B cell (primary cell): ENCODE measurements at places on chromosomes 1 and 21.

GRCh38 chr1:31482482-31483011 lies 69.5 kb downstream of the SERINC2 start:
- no peak for DNase-seq
- peak overlapping the region; percentile 40 for H3K27ac ChIP-seq
- no peaks in the 10 kb centered on the region for H3K27me3 ChIP-seq
- peaks cover 14% of the 10 kb centered on the region for H3K4me1 ChIP-seq
- H3K36me3 ChIP-seq: no peaks in the 10 kb centered on the region

GRCh38 chr1:185446131-185446530 lies 129.1 kb upstream of the IVNS1ABP start:
- H3K27me3 ChIP-seq: no peaks in the 10 kb centered on the region

GRCh38 chr1:171254859-171255258 lies 6.6 kb downstream of the FMO1 start:
- H3K27me3 ChIP-seq: no peaks in the 10 kb centered on the region
- no peak overlapping the region for H3K4me3 ChIP-seq
- H3K4me1 ChIP-seq: peaks cover 14% of the 10 kb centered on the region
- no peak for DNase-seq

DNA sequence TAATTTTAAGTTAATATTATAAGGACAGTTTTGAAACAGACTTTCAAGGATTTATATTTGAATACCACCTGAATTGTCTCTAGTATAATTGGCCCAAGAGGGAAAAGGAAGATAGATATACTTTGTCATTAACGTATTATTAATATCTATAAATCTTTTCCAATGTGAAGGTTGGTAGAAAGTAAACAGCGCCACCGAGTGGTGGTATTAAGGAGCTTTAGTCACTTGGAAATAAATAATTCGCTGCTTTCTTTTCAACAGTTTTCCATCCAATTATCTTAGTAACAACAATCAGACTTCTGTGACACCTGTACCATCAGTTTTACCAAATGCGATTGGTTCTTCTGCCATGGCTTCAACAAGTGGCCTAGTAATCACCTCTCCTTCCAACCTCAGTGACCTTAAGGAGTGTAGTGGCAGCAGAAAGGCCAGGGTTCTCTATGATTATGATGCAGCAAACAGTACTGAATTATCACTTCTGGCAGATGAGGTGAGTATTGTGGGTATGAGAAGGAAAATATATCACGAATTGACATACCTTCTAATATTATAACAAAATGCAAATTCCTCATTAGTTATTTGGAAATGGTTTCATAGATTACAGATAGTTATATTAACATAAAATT lies 37.7 kb downstream of the SH3GLB1 start:
- peak; percentile 50 for DNase-seq
- no peaks in the 10 kb centered on the region for H3K27me3 ChIP-seq
- no peak overlapping the region for H3K4me3 ChIP-seq
- no peak overlapping the region for H3K27ac ChIP-seq
- peaks cover 10% of the 10 kb centered on the region for H3K4me1 ChIP-seq

DNA sequence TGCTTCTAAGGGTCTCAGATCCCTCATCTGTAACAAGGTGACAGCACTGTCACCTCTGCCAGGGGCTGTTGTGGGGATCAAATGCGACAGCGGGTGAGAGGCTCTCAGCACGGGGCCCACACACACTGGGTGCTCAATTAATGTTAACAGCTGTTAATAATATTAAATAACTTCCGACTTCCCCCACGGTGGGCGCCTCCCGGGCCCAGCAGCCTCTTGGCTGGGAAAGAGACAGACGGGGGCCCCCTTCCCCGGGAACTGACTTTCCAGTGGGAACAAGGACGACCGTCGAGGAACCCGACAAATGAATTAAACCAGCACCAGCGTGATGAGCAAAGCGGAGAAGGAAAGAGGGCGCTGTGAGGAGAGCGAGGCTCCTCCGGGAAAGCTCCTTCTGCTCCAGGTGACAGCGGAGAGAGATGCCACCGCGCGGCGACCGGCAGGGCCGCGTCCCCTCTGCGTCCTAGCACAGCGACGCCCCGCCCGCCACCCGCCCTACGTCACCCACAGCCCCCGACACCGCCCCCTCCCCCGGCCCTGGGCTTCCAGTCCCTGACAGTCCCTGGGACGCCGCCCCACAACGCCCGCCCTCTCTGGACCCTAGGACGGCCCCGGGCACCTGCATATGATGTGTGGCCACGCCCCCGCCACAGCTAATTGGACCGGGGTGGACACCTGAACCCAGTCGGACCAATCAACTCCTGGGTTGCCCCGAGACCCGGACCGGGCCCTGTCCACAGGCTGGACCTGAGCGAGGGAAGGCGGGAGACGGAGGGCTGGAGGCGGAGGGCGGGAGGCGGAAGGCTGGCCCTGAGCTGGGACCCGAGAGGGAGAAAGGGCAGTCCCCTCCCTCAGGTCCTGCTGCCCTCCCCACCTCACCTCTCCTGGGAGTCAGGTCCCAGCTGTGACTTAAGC lies 38.2 kb downstream of the MATN1 start:
- peaks cover 41% of the 10 kb centered on the region for H3K27me3 ChIP-seq
- H3K4me1 ChIP-seq: peaks cover 14% of the 10 kb centered on the region
- H3K4me3 ChIP-seq: no peak overlapping the region
- H3K36me3 ChIP-seq: no peaks in the 10 kb centered on the region

DNA sequence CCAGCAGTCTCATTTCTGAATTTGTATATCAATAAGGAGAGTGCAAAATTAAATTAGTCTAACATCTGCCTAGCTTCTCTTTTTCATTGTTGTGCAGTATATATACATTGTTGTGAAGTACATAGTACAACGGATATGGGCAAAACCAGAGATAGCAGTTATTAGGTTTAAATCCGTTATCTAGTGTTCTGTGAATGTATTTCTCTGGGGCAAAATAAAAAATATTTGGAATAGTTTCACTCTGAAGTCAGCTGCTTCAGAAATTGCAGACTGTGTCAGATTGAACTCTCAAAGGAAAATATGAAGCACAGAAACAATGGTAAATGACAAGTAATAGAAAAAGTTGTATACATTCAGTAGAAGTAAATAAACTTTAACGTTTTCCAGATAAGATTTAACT lies 836.5 kb upstream of the CXADR start:
- no peaks in the 10 kb centered on the region for H3K36me3 ChIP-seq
- no peak for DNase-seq
- H3K4me1 ChIP-seq: no peaks in the 10 kb centered on the region
- H3K4me3 ChIP-seq: no peak overlapping the region
- no peaks in the 10 kb centered on the region for H3K27me3 ChIP-seq
- H3K27ac ChIP-seq: no peak overlapping the region

GRCh38 chr1:15065291-15065690 lies 88.3 kb upstream of the TMEM51 start:
- DNase-seq: no peak
- H3K4me3 ChIP-seq: no peak overlapping the region
- H3K27me3 ChIP-seq: no peaks in the 10 kb centered on the region

GRCh38 chr1:15201849-15202551 lies 45.0 kb upstream of the FHAD1 start:
- no peaks in the 10 kb centered on the region for H3K4me1 ChIP-seq
- no peak for DNase-seq
- H3K27me3 ChIP-seq: no peaks in the 10 kb centered on the region
- no peak overlapping the region for H3K4me3 ChIP-seq
- H3K36me3 ChIP-seq: no peaks in the 10 kb centered on the region
- no peak overlapping the region for H3K27ac ChIP-seq

DNA sequence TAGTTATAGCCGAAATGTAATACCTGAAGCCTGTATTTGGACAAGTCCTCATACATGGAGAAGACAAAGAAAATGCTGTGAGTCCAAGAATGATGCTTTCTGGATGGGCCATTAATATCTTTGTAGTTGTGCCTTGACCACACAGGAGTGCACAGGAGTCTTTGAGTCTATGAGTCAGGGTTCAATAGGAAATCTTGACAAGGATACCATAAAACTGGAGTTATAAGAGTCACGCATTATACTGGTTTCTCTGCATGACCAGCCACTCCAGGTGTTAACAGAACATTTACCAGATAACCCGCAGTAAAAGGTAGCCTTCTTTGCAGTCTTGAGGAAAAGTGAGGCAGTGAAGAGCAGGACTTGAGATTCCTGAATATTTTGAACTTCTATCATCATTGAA lies 464.6 kb upstream of the PKN2 start:
- DNase-seq: no peak
- H3K27me3 ChIP-seq: no peaks in the 10 kb centered on the region
- no peak overlapping the region for H3K4me3 ChIP-seq
- H3K4me1 ChIP-seq: no peaks in the 10 kb centered on the region

- H3K27ac ChIP-seq: no peak overlapping the region
- H3K36me3 ChIP-seq: no peaks in the 10 kb centered on the region
- H3K4me1 ChIP-seq: no peaks in the 10 kb centered on the region
Observed at GRCh38 chr1:109475261-109475660, 8.4 kb upstream of the ATXN7L2 start.

DNA sequence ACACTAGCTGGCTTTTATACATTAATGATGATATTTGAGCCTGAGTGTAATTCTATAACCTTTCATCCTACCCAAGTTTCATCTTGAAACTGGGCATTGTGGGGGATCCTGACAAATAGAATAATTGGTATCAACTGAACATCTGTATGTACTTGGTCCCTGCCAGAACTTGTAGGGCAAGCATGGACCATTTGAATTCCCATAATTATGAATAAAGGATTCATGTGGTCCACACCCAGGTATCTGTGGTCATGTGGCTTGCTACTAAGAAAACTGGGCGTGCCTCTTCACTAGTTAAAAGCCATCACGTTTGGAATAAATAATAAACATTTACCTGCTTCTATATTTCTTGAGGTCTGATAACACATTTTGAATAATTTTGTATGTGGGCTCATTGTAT lies 20.6 kb upstream of the VTCN1 start:
- H3K4me1 ChIP-seq: no peaks in the 10 kb centered on the region
- no peak overlapping the region for H3K4me3 ChIP-seq
- H3K36me3 ChIP-seq: no peaks in the 10 kb centered on the region
- DNase-seq: no peak

- H3K27me3 ChIP-seq: no peaks in the 10 kb centered on the region
- no peaks in the 10 kb centered on the region for H3K4me1 ChIP-seq
- H3K36me3 ChIP-seq: no peaks in the 10 kb centered on the region
Observed at GRCh38 chr1:24228311-24228710, 41.2 kb upstream of the IFNLR1 start.

GRCh38 chr1:236959112-236959511 lies 45.1 kb downstream of the MT1HL1 start:
- H3K4me3 ChIP-seq: no peak overlapping the region
- no peaks in the 10 kb centered on the region for H3K36me3 ChIP-seq
- no peaks in the 10 kb centered on the region for H3K27me3 ChIP-seq
- no peak overlapping the region for H3K27ac ChIP-seq
- H3K4me1 ChIP-seq: no peaks in the 10 kb centered on the region

- H3K4me1 ChIP-seq: no peaks in the 10 kb centered on the region
- no peaks in the 10 kb centered on the region for H3K27me3 ChIP-seq
- H3K27ac ChIP-seq: no peak overlapping the region
- no peak for DNase-seq
Observed at GRCh38 chr1:68103884-68104554, 53.6 kb upstream of the DIRAS3 start.

DNA sequence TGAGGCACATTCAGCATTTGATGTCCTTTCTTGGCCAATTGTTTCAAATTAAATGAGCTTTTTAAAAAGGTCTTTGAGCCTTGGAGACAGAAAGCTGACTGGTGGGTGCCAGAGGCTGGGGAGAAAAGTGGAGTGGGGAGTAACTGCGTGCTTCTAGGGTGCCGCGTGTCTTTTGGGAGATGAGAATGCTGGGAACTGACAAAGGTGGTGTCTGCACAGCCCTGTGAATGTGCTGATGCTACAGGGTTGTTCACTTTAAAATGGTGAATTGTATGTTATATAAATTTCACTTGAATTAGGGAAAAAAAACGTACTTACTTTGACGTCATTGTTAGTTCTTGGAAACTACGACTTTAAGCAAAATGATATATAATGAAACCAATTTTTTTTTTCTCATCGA lies 8.1 kb upstream of the TFF1 start:
- no peaks in the 10 kb centered on the region for H3K27me3 ChIP-seq
- no peak overlapping the region for H3K4me3 ChIP-seq
- H3K36me3 ChIP-seq: no peaks in the 10 kb centered on the region
- H3K27ac ChIP-seq: no peak overlapping the region
- no peak for DNase-seq

DNA sequence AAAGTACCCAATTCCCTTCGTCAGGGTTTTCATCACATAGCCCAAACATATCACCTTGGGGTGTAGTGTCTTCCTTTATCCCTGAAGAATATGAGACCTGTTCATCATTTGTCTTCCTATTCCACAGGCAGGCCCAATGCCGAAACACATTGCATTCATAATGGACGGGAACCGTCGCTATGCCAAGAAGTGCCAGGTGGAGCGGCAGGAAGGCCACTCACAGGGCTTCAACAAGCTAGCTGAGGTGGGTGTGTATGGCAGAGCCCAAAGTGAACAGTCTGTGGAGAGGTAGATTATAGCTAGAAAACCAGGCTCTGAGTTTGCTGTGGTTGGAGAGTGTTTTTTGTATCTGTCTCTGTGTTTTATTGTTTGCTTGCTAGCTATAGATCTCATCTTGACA lies 5.9 kb downstream of the DHDDS start:
- DNase-seq: no peak
- H3K27me3 ChIP-seq: no peaks in the 10 kb centered on the region
- peaks cover 6% of the 10 kb centered on the region for H3K4me1 ChIP-seq
- no peak overlapping the region for H3K4me3 ChIP-seq
- no peak overlapping the region for H3K27ac ChIP-seq
- peaks cover 8% of the 10 kb centered on the region for H3K36me3 ChIP-seq

DNA sequence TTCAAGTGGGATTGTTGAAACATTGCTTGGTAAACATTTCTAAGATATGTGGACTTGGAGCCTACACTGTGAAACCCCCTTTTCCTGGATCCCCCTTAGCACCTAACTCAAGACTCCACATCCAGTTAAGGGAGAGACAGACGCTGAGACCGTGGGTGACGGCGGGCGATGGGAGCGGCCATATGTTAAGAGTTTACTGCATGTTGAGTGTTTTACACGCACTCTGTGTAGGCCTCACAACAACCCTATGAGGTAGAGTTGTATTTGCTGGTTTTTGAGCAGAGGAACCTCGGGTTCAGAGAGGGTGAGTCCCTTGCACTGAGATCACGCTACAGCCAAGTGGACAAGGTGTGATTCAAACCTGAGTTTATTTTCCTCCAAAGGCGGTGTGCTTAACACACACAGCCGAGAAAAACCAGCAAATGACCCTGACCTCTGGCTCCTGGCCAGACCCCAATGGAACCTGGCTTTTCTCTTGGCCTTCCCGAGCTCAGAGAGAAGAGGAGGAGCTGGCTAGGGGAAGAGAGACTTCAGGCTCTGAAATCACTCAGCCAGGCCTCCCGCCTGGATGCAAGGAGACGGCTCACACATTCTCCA lies 46.9 kb upstream of the GOLT1A start:
- no peak overlapping the region for H3K4me3 ChIP-seq
- no peaks in the 10 kb centered on the region for H3K36me3 ChIP-seq
- H3K4me1 ChIP-seq: no peaks in the 10 kb centered on the region
- no peak overlapping the region for H3K27ac ChIP-seq
- DNase-seq: no peak

- no peak overlapping the region for H3K27ac ChIP-seq
- no peaks in the 10 kb centered on the region for H3K36me3 ChIP-seq
- no peak overlapping the region for H3K4me3 ChIP-seq
- no peaks in the 10 kb centered on the region for H3K4me1 ChIP-seq
- DNase-seq: no peak
- H3K27me3 ChIP-seq: no peaks in the 10 kb centered on the region
Observed at GRCh38 chr1:17892225-17892624, 137.1 kb downstream of the ACTL8 start.
